ENCODE measurements at places on chromosomes 7 and 10. TPM values are rescaled to one million over a fixed set of nuclear protein-coding genes. Genes with fewer than 3 reads are reported as not detected.

GIMAP8 gene
- total RNA-seq: not detected

FRAT1 gene
- total RNA-seq: 3.8 TPM

HABP2 gene
- total RNA-seq: not detected

C7orf33 gene
- not detected for total RNA-seq

MGAM2 gene
- not detected for total RNA-seq

CPN1 gene
- not detected for total RNA-seq

IGF2BP3 gene
- 2.7 TPM for total RNA-seq

ASB10 gene
- total RNA-seq: not detected

NRP1 gene
- total RNA-seq: 200 TPM

TEX47 gene
- total RNA-seq: not detected

Data from osteoblast (primary cell).